ENCODE measurements at places on chromosomes 3 and 15.
A peak's percentile ranks its signal among the peaks of the same experiment; 100 is the strongest.

DNA sequence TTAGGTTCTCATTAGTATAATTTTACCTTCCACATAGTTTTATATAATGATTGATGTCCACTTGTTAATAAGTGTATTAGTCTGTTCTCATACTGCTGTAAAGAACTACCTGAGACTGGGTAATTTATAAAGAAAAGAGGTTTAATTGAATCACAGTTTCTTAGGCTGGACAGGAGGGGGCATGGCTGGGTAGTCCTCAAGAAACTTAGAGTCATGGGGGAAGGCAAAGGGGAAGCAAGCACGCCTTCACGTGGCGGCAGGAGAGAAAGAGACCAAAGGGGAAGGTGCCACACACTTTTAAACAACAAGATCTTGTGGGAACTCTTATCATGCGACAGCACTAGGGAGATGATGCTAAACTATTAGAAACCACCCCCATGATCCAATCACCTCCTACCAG, 19.2 kb downstream of the DZIP3 start:
- DNase-seq: no peak

GRCh38 chr15:80585544-80586018, 109.5 kb upstream of the ABHD17C start:
- no peak for DNase-seq

- peak; percentile 13 for DNase-seq
Measured at GRCh38 chr15:64596701-64597476, 136.5 kb downstream of the ZNF609 start.

GRCh38 chr3:126307591-126308393, 49.4 kb downstream of the KLF15 start:
- no peak for DNase-seq

GRCh38 chr15:62428851-62429598, 263.9 kb upstream of the C2CD4B start:
- DNase-seq: no peak

DNA sequence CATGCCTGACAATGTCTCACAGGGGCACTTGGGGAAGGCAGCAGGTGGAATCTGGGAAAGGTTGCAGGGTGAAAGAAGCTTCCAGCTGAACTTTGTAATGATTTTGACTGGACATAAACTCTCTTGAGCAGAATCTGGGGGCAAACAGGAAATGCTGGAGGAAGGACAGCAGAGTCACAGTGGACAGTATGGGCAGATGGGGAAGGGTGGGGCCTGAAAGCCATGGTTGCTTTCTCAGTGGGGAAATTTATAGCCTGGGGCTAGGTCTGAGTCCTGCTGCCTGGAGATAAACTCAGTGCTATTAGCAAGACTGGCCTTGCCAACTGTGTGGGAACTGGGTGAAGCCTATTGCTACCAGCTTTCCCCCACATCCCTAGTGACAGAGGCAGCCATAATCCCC, 203.2 kb downstream of the OSBPL10 start:
- DNase-seq: no peak

GRCh38 chr3:45984331-45985312, 11.0 kb downstream of the FYCO1 start:
- DNase-seq: no peak

DNA sequence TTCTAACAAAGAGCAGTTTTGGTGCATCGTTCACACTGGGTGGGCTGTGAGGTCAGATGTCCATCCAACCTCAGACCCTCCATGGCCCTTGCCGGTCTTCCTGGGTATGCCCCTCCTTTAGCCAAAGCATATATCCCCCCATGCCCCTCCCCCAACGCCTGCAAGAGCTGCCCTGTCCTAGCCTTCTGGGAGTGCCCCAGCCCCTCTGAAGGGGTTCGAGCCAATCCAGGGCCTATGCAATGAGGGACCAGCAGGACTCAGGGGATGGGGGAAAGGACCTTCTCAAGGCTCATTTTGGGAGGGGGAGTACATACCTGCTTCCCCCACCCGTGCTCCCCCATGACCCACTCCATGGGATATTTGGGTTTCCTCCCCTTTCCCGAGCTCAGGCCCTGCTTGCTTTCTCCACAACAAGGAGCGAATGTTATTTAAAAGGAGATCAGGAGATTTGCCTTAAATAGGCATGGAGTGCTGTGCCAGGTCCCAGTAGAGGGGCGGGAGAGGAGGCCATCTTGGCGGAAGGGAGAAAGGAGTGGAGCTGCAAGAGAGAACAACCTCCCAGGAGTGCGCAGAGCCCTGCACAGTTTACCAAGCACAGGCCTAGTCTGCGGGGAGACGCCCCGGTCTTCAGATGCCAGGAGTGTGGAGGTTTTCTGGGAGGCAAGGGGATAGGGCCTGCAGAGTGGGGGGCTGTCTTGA, 18.2 kb downstream of the PIF1 start:
- DNase-seq: no peak
